ENCODE measurements at places on chromosomes 11 and 22.
A peak's percentile ranks its signal among the peaks of the same experiment; 100 is the strongest.

DNA sequence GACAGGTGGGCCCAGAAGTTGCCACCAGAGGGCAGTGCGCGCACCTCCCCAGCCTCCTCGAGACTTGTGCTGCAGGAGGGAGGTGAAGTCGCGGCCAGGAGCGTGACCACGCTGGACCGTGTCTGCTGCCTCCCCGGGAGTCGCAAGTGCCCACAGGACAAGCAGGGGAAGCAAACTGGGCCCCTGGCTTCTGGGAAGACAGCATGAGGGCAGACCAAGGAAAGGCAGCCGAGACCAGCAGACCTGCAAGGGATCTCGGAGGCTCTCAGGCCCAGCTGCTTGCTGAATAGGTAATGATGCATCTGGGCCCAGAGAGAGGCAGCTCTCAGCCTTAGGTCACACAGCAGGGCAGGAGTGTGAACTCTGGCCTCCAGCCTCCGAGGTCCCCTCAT, 17.0 kb upstream of the IL2RB start:
- peak; percentile 84 for DNase-seq

- peak; percentile 69 for DNase-seq
Observed at GRCh38 chr22:28019881-28020861, 101.1 kb upstream of the PITPNB start.

GRCh38 chr11:47409440-47410369, 1.3 kb downstream of the SLC39A13 start:
- no peak for DNase-seq

DNA sequence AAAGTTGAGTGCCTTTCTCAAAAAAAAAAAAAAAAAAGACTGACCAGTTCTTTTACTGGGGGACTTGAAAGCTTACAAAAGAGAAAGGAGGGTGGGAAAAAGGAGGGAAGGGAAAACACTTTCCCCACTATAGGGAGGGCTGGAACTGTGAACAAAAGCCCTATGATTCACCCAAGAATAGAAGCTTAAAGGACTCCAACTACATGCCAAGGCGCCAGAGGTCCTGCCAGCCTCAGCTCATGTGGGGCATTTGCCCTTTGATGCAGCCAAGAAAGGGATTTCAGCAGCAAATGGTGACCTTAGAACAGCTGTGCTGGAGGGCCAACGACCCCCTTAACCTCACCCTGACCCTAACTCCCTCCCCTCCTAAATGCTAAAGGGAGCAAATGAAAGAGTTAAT, 160.0 kb downstream of the NTM start:
- DNase-seq = no peak

- peak; percentile 6 for DNase-seq
Observed at GRCh38 chr11:15629690-15630321, 515.1 kb downstream of the INSC start.
